ENCODE measurements at places on chromosomes 2 and 18.

DNA sequence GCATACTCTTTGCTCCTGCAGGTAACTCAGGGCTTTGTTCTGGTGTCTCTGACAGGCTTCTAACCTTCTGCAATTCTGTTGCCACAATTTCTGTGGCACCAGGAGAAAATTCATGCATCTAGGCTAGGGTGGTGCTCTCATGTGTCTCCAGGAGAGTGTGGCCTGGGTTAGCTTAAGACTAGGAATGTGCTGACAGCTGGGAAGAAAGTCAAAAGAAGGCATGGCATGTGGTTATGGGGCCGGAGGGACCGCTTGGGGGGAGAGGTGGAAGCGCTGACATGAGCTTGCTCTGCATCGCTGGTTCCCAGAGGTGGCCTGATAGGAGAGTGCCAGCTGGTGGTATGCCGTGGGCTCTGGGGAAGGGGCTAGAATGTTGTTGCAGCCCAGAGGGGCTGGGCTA lies 173.3 kb upstream of the TNP1 start:
- DNase-seq, result no peak

DNA sequence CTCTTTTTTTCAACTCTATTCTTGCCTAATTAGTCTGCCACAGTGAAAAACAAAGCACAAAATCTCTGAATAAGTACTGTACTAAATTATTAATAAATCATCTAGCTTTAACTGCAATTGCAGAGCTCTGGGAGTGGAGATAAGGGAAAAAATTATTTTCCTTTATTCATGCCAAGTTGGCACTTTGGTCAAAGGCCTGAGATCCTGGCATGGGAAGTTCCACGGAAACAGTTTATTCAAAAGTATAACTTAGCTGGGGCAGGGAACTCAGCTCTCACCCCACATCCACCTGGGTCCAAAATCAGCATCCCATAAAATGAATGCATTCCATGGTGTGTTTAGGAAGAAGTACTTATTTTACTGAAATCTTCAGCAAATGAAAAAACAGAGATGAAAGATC lies 185.2 kb upstream of the APCDD1 start:
- DNase-seq, result no peak

DNA sequence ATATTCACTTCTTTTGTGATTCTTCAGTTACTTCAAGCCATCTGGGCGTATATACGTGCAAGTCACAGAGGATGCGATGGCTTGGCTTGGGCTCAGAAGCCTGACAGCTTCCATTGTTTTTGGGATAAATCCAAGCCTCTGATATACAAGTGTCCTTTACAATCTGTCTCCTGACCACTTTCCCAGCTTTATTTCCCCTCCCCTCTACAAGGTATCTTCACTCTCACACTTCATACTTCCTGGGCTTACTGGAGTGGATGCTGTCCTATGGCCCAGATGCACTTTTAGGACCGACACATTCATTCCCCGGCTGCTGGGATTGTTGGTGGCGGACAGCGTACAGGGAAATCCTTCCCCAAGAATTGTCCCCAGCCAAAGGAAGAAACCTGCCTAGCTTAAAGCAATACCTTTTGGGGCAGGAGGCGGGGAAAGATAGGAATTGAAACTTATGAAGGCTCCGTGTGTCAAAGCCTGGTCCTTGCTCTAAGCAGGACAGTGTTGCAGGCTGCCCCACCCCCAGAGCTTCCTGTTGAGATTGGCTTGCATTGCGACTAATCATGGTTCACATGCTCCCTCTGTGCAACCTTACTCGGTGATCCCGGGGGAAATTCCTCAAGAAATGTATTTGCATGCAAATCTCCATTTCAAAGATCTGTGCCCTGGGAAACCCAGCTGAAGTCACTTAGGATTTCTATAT lies 802.9 kb upstream of the ID2 start:
- no peak for DNase-seq

GRCh38 chr2:23568626-23569190 lies 183.7 kb downstream of the KLHL29 start:
- no peak for DNase-seq

- no peak for DNase-seq
These were observed 198.5 kb upstream of the ITGA4 start for GRCh38 chr2:181258720-181259119.
